Hepatocyte (in vitro differentiated cells): ENCODE measurements at places on chromosomes 1 and 21. TPM values are rescaled to one million over a fixed set of nuclear protein-coding genes. Genes with fewer than 3 reads are reported as not detected.

LCE2A gene
- polyA plus RNA-seq, result not detected in 2 replicates

GRCh38 chr1:163267962-163268361, 53.8 kb upstream of the NUF2 start:
- no peak for DNase-seq

- DNase-seq, result no peak
Observed at GRCh38 chr1:149997585-149998262, 12.8 kb downstream of the OTUD7B start.

DNA sequence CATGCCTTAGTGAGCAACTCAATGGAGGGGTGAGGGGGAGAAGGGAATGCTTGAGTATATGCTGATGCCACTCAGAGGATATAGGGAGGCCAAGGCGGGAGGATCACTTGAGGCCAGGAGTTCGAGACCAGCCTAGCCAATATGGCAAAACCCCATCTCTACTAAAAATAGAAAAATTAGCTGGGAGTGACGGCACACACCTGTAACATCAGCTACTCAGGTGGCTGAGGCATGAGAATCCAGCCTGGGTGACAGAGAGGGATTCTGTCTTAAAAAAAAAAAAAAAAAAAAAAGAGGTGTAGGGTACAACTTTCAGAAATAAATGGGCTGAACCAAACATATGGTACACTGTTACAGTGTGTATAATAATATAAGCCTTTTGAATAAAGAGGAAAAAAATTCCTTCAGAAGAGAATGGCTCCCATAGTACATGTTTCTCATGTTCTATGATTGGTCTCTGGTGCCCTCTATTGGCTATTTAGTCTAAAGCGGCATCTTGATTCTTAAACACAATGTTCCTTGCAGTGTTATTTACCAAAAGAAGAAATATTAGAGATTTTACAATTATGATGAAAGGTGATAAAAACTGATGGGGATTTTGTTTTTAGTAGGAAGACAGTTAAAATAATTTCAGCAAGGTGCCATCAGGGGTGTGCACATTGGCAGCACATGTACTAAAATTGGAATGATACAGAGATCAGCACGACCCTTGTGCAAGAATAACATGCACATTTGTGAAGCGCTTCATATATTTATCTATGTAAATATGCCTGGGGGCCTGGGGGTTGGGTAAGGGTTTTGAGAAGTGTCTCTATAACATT, 109.8 kb downstream of the PATJ start:
- DNase-seq, result peak; percentile 83

GRCh38 chr1:109541102-109541501, 1.4 kb downstream of the GPR61 start:
- no peak for DNase-seq

FAM167B gene
- polyA plus RNA-seq, result 0.75 TPM in 1 of 2 replicates, not detected in the other

FMOD gene
- 125 and 161 TPM in 2 replicates for polyA plus RNA-seq

GRCh38 chr1:190168116-190168892, 309.4 kb downstream of the BRINP3 start:
- DNase-seq, result no peak

DNA sequence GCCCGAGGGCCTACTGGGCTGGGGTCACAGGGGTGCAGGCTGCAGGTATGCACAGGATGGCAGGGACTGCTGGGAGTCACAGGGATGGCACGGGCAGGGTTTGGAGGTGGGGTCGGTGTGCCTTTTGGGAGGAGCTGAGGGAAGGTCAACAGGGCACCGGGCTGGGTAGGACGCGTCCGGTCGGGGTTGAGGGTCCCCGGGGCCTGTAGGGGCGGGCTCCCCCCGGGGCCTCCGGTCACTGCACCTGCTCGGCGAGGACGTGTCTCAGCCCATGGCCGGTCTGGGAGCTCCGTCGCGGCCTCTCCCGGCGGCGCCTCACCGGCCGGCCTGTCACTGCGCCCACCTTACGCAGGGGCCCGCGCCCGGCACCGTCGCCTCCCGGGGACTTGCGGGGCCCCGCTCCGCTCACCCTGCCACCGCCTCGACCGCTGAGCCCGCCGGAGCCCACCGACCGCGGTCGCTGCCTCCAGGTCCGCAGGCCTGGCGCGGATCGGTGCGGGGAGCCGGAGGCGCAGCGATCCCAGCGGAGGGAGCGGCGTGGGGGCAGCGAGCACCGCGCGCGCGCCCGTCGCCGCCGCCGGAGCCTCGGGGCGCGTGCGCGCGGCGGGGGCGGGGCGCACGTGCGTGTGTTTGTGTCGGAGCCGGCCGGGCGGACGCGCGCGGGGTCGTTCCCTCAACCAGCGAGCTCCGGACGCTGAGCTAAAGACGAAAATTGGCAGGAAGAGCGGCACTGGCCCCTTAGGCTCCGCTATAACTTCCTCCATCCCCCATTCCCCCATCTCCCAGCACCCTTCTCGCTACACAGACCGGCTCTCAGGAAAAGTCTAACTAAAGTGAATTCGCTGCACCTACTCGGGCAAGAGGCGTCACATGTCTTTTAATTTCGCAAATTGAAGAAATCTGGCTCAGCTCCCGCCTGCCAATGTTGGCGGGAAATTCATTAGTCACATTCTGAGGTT, at the start of gene AMIGO1:
TSS of gene AMIGO1 (minus strand) at position 552 of the 959 bp plus-strand sequence. CDS start 815 bp downstream, outside the sequence.
- peak; percentile 83 for DNase-seq

DNA sequence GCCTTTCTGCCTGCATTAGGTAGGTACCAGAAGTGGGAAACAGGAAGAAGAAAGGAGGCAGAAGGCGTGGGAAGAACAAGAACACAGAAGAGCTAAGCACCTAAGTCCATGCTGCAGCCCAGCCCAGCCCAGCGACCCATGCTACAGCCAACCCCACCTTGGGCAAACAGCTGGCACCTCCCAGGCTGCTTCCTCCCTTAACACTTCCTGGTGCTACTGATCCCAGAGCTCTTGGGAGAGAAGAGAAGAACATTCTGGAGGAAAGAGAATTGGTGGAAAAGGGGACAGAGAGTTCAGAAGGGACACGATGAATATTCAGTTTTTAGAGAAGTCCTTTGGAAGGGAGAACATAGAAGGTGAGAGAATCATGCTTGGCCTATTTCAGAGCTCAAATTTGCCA, 28.5 kb downstream of the PLEKHA6 start:
- peak; percentile 57 for DNase-seq

DNA sequence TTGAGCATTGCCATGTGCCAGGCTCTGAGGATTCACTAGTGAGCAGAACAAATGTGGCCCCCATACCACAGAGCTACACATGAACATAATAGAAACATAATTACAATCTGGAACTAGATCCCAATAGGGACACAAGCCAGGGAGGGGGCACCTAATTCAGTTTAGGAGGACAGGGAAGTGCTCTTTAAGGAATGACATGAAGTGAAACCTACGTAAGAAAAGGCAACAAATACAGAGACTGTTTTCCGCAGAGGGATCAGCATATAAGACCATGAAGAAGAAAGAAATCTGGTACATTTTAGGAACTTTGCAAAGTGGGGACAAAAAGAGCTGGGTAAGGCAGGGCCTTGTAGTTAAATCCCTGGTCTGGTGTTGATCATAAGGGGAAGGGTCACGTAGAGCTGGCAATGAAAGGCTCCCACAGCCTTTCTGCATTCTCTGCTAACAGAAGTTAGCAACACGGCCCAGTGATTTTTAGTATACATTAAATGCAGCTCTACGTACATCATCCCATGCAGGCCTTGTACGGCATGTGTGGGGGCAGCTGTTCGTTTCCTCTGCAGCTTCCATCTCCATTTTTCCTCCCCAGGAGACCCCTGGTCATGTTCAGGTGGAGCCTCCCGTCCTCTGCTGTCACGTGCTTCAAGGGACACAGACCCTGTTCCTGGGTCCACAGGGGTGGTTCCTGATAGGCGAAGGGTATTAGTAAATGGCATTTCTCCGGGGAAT, 26.8 kb upstream of the SLC30A1 start:
- no peak for DNase-seq

DNA sequence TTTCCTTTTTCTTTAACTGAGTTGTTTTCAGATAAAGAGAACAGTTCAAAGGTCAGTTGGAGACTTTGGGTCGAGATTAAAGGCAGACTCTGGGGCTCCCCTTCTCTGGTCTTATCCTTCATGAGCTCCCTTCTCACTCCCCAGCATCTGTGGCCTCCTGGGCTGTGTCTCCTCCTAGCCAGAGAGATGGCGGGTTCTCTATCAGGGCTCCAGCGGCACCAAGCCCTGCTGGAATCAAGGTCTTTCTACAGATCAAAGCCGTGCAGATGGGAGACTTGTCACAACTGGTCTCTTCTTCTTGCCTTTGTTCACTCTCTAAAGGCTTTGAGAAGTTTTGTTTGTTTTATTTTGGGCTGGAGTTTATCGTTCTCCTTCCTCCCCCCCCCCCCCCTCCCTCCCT, 373.7 kb upstream of the C1orf174 start:
- DNase-seq, result no peak

ARHGAP29 gene
- polyA plus RNA-seq, result 9.6 and 22.3 TPM in 2 replicates

DNA sequence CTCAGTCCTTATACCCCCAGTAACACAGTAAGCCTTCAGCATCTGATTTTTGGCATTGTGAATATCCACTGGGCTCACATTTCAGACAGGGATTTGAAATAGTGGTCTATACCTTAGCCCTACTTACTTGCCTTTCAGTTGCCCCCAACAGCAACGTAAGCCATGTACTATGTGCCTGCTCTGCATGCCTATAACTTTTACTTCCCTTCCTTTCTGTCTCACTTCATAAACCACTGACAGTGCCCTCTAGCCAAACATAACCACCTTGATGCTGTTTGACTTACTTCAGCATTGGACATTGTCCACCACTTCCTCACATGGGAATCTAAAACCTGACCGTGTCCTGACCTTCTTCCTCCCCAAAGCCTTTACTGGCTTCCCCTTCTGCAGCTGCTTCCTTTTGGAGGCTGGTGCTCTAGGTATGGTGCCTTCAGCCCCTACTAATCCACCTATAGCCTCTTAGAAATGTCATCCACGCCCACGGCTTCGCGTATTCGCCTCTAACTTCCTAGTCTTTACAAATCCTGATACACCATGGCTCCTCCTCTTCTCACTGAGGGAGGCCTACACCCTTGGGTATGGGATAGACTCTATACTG, 3.6 kb upstream of the ZNF672 start:
- no peak for DNase-seq

RPS6KA1 gene
- 27.1 and 30.2 TPM in 2 replicates for polyA plus RNA-seq

DNA sequence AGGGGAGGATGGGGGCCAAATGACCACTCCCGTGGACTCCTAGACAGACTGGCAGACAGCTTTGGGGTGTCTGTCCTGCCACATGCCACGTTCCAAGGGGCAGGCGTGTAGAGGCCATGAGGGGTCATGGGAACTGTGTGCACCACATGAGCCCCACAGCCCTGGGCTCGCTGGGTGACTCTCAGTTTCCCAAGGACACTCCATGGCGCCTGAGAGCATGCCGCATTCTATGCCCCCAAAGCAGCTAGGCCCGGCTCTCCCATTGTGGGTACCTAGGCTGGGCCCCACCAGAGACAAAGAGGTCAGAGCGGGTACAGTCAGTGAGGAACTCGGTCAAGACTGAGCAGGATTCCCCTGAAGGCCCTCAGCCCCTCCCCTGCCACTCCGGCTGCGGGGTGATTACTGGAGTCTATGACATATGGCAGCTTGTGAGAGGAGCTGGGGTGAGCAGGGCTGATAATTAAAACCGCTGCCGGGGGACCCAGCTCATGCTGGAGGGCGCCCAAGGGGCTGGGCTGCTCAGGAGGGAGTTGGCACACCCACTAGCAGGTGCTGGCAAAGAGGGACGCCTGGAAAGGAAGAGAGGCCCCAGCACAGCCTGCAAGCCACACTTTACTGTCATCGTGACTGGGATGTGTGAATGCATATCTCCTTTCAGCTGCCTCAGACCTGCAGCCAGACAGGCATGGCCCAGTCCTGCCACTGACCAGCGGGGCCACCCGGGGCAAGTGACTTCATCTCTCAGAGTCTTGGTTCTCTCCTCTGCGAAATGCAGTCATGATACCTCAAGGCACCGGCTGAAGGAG, 8.4 kb downstream of the LRP8 start:
- DNase-seq, result no peak

DENND2D gene
- polyA plus RNA-seq, result 8.3 and 14.3 TPM in 2 replicates

- no peak for DNase-seq
Observed at GRCh38 chr21:44391345-44392091, 38.1 kb downstream of the TRPM2 start.

DNA sequence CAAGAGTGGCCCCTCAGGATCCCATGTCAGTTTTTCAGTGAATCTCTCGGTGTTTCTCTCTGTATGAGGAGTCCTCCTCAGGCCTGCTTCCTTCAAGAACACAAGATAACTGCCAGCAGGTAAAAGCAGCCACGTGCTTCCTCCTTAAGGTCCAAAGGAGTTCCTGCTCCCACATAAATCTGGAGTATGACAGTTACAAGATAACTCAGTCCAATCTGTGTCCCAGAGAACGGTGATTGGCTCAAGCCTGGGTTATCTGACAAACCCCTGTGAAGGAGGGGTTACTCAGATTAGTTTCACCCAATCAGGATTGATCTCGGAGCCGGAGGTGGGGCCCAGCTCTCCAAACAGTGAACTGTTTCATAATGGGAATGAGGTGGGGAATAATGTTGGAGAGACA, 5.8 kb upstream of the ANKRD13C start:
- DNase-seq, result no peak

GBP2 gene
- 11.0 and 13.9 TPM in 2 replicates for polyA plus RNA-seq

GRCh38 chr1:113146242-113147072, 73.5 kb downstream of the LRIG2 start:
- peak; percentile 35 for DNase-seq

DNA sequence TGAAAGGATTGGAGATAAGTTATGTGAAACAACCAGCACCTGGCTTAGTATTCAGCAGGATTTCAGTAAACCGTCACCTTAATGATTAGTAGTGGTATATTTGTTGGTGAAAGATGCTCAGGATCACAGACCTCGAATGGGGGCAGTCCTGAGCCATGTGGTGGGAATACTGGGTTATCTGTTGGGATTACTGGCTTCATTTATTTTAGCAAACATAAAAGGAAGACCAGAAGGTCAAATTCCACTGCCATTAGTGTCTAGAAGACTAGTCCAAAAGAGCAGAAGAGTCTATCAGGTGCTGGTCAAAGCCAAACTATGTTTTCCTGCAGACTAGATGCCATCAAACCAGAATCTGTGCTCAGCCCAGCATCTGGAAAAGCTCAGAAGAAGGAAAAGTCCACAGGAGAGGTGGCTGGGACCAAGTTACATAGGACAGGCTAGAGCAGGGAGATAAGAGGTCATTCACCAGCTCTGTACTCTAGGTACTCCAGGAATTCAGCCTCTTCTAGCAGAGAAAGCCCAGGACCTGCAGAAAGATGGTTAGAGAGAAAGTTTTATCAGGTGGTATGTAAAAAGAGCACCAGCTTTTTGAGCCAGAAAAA, 343.4 kb downstream of the PLPP3 start:
- DNase-seq, result peak; percentile 19

DNA sequence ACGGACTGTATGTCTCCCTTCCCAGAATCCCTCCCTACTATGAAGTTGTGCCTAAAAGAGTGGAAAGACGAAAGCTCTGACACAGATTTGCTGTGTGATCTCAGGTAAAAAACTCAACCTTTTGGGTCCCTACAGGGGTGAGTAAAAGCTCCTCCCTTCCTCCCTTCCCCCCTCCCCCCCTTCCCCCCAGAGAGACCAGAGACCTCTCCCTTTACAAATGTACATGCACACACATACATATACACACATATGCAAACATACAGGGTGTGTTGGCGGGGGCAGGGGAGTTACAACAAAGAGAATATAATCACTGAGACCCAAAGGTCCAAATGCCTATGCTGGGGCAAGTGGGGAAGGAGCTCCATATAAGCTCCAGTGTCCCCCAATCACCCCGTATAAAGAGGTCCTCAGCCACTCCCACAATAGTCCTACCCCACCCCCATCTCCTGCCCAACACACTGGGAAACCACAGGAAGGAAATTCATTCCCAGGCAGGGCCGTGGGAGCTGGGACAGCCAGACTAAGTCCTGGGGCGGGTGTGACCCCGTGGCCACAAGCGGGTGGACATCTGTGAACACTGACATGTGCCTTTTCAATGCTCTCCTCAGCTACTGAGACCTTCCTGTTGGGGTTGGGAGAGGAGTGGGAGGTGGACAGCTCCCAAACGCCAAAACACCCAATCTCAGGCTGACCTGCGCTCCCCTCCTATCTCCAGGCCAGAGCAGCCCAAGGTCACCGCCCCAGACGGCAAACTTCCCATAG, 2.0 kb downstream of the MEF2D start:
- no peak for DNase-seq
